ENCODE measurements at places on chromosomes 3 and 15.

DNA sequence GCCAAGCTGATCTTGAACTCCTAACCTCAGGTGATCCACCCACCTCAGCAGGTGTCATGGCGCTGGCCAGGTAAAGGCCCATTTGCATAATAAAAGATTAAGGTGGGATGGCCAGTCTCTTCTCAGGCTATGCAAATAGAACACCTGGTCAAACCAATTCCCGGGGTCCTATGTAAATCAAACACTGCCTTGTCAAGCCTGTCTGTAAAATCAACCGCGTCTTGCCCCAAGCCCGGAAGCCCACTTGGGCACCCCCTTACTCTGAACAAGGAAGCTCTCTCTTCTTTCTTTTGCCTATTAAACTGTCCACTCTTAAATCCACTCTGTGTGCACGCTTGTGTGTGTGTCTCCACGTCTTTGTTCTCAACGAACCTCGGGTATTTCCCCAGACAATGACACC is 13.0 kb upstream of the POC1A start:
- no peak for DNase-seq

- DNase-seq = no peak
Measured at GRCh38 chr15:90560229-90560776, 30.6 kb downstream of the CRTC3 start.

GRCh38 chr3:58236527-58237237 is 910 bp upstream of the ABHD6 start:
- DNase-seq = no peak

GRCh38 chr15:63176302-63176701 is 13.1 kb upstream of the RAB8B start:
- no peak for DNase-seq

- DNase-seq = peak; percentile 36
Measured at GRCh38 chr3:72655723-72656122, 192.5 kb downstream of the SHQ1 start.

DNA sequence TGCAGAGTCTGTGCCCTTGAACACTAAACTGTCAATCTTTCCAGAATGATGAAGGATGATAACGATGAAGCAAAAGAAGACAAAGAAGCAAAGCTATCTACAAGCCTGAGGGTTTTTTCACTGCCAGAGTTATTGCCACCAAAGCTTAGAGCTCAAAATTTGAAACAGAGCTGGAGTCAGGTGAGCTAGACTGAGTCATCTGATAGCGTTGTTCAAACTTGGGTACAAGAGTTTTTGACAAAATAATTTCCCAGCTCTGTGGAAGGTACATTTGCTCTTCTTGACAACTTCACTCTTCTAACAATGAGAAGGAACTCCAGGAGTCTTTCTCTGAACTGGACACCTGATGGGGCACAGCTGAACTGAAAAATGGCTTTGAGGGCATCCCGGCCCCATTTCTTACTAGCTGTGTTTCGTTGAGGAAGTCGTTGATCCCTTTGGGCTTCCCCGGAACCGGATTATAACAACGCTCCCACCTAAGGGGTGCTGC is 715 bp downstream of the MCCC1 start:
- peak; percentile 56 for DNase-seq

- no peak for DNase-seq
Measured at GRCh38 chr3:180280555-180280954, 243.8 kb upstream of the PEX5L start.

DNA sequence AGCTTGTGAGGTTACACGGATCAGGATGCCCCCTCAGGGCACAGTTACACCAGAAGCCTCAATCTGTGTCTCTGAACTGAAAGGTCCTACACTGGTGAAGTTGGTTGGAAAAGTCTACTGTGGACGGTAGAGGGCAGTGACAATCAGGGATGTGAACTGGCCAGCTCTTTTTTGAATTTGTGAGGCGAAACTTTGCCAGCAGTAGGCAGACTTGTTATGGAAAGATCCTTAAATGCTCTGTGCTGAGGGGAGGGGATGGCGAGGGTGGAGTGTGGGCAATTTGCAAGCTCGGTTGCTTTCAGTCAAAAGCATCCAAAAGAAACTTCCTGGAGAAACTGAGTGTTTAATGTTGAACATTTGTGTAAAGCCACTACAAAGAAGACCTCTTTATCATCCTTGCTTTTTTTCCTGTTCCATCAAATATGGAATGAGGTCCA is 127.4 kb upstream of the ABHD17C start:
- DNase-seq = peak; percentile 62

GRCh38 chr3:60809857-60810610 is 441.2 kb downstream of the FHIT start:
- no peak for DNase-seq

GRCh38 chr3:155753038-155753639 is 8.3 kb upstream of the PLCH1 start:
- no peak for DNase-seq

DNA sequence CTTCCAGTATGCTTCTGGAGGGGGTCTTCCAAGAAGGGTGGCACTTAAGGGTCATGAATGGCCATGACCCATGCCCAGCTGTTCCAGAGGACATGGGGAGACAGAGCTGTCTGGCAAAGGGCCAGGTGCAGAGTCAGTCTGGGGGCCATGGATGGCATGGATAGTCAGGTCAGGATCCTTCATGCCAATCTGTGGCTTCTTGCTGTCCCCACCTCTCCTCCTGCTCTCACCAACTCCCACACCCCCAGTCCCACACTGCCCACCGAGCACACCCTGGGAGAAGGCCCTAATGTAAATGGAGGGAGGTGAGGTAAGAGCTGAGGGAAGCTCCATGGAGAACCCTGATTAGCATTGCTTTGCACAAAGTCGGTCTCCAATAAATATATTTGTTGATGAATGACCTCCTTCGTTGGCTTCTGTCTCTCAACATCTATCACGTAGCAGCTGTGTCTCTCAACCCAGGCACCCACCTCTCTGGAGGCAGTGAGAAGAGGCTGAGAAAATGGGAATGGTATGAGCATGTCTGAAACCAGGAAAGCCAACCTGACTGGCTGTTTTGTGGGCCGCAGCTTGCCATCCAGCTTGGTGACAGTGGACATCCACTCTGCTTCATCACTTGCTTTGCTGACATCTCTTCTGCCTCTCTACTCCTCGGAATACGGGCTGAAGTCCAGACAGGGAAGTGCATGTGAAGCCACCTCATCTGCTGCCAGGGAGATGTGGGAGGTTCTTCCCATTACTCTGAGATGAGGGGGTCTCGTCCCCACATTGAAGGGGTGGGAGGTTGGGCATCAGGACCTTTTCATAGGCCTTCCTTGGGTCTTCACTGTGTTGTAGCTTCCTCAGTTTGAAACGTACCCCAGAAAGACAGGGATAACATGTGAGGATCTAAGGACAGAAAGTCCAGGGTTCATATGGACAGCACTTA is 37.7 kb upstream of the RAB6B start:
- DNase-seq = no peak

GRCh38 chr3:174538151-174538550 is 321.0 kb upstream of the NAALADL2 start:
- DNase-seq = no peak

DNA sequence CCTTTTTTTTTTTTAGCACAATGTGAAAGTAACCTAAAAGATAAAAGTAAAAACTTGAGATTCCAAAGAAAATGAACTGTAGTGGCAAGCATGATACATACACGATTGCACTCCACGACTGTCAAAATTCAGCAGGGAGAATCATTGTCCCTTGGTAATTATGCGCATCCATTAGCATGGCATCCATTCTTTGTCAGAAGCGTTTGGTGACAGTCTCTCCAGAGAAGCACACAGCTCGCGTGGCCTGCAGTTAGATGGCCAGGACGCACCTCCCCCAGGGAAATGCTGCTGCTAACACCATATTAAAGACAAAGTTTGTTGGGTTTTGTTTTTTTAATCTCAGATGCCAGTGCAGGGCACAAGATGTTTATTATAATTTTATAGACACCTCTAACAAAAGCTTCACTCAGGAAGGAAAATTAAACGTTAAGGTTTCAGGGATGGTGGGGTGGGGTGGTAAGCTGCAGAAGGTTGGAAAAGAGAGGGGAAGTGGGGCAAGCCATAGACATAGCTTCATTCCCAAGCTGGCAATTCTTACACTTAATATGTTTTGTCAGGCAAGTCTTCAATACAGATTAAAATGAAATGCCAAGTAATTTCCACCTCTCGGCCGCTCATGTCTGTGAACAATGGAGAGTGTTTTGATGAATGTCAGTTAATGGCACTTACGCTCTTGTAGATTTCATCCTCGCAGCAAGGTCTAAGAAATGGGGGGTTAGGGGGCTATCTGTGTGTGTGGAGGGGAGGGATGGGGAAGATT is 142.8 kb upstream of the TOPAZ1 start:
- DNase-seq = no peak

DNA sequence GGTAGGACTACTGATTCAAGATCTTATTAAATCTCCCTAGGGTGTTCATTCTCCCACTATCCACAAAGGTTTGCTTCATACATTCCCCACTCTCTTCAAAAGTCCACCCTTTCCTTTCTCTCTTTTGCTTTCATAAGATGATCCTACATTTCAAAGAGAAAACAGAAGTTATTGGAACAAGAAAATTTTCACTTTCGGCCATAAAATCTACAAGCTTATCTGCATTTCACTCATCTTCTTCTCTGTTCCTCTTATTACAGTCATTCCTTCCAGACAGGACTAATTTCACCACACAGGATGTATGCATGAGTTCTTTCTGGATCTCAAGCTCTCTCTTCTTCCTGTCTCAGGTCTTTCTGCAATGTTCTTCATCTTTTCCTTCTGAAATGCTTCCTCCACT is 238.7 kb downstream of the ISL2 start:
- peak; percentile 71 for DNase-seq

GRCh38 chr3:127000761-127001160 is 17.8 kb downstream of the PLXNA1 start:
- no peak for DNase-seq

DNA sequence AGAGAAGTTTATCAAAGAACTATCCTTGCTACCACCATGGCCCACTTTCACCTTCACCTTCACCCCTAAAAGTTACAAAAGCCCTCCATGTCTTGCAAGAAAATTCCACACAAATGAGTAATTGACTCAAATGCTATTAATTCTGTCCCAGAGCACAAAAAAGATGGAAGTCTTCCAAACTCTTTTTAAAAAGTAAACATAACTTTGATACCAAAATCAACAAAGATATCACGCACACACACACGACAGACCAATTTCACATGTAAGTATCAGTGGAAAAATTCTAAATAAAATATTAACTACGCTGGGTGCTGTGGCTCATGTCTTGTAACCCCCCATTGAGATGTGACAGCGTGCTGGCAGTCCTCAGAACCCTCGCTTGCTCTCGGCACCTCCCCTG is 1.1 kb upstream of the MCCC1 start:
- DNase-seq = no peak

- peak; percentile 59 for DNase-seq
Measured at GRCh38 chr3:155870945-155871745, 695 bp downstream of the GMPS start.

DNA sequence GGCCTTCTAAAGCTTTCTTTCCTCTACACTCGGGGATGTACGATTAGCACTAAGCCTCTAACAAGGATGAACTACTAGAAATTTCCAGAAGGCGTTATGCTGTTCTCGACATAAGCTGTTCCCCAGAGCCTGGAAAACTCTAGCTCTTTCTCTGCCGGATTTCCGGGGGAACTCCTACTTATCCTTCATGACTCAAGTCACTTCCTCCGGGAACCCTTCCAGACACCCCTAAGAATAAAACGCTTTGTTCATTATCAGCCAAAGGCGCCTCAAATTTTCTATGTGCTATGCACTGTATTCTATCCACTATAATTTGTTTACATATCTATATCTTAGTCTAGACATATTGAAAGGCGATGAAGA is 455 bp upstream of the SNAP23 start:
- no peak for DNase-seq

DNA sequence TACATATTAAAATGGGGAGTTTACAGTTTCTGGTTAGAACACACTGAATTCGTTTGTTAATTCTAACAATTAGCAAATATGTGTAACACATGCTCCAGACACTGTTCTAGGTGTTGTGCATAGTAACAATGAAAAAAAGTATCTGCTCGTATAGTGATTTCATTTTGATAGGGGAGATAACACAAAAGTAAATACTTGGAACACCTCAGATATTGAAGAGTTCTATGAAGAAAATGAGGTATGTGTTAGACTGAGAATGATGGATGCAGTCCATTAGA is 6.8 kb upstream of the TMF1 start:
- DNase-seq = no peak

DNA sequence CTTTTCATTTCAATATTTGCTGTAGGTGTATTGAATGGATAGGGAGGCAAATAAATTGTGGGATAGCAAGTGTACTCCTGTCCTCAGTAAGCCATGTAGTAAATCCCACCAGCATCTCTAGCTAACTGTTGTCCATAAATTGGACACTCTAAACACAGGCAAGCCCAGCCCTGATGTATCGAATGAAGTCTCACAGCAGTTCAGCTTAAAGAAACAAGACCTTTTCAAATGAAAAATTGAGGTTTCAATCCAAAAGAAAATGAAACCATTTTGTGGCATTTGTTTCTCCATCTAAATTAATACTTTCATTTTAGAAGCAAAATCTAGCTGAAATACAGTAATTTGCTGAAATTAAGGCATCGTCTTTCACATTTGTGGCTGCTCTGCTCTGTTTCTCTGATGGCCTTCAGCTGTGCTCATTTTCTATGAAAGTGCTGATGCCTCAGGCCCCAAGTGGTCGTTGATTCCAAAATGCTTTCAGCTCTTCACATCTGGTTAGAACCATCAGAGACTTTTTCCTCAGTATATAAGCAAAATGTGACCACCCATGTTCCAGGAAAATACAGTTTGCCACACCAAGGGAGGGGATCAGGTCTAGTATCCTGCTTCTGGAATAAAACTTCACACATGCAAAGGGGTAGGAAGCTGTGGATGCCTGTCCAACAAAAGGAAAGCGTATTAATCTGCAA is 245.0 kb downstream of the ZMAT3 start:
- DNase-seq = peak; percentile 4

GRCh38 chr15:63411866-63412265 is 30.2 kb upstream of the CA12 start:
- DNase-seq = no peak

GRCh38 chr3:72411843-72412242 is 436.4 kb downstream of the SHQ1 start:
- DNase-seq = no peak

GRCh38 chr3:69803681-69804270 is 64.5 kb downstream of the MITF start:
- no peak for DNase-seq

GRCh38 chr3:190862209-190863118 is at the start of gene GMNC:
TSS of gene GMNC (minus strand) at chr3:190862694. CDS start at chr3:190862615, 79 bp downstream.
- DNase-seq = peak; percentile 58

GRCh38 chr3:181906338-181906737 is 194.6 kb downstream of the SOX2 start:
- no peak for DNase-seq
